ENCODE measurements at places on chromosomes 2 and 18.
A peak's percentile ranks its signal among the peaks of the same experiment; 100 is the strongest.

DNA sequence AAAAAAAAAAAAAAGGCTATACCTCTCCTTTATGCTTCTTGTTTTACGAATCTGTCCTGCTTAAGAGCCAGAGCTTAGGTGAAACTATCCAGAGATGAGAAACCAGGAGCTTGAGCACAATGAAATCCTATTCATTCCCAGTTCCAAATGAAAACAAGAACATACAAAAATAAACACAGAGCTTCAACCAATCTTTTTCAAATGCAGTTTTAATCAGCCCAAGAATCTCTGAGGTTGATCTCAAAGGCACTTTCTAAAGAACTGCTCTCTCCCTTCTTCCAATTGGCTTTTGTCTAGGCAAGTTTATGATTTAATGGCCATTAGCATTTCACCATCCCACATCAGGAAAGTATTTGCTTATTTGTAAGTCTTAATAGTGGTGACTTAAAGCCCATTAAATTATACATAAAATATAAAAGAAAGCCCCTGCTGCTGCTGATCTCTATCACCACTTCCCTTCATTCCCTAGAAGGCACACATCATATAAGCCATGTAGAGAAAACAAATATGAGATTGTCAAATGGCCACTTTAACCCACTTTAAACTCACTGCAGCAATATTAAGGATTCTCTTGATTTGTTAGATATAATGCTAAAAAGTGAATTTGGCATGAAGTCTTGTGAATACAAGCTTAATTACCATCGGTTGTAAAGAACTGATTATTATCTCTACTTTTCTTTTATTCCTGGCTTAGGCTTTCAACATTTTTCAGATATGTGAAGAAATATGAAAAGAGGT, 29.3 kb upstream of the SCN9A start:
- no peak for DNase-seq

GRCh38 chr2:196587739-196588138, 51.8 kb upstream of the CCDC150 start:
- no peak for DNase-seq

DNA sequence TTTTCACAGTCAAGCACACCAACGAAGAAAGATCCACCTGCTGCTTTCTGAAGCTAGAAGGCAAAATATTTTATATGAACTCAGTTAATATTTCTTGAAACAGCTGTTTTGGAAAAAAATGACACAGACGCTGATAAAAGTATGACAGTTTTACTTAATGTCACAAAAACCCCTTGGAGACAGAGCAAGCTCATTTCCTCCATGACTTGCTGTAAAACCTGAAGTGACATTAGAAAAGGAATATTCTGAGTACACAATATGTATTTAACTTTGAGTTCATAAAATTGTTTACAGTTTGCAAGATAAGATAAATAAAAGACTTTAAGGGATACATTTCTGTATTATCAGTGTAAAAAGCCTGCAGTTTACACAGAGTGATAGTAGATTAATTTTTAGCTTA, 105.4 kb downstream of the DSEL start:
- no peak for DNase-seq

GRCh38 chr2:144848423-144848822, 328.5 kb upstream of the ZEB2 start:
- DNase-seq = no peak

DNA sequence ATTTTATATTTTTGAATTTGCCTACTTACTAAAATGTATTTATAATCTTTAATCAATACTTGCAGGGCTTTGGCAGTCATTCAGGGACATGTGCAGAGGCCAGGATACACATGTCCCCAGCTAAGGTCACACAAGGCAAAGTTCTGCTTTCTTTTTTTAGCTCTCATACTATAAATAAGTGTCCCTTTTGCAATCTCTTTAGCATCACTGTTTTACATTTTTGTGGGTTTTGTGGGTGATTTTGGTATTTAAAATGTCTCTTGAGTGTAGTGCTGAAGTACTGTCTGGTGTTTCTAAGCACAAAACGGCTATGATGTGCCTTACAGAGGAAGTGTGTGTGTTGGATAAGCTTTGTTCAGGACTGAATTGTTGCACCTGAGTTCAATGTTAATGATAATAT, 309.0 kb upstream of the GULP1 start:
- DNase-seq = peak; percentile 78

- DNase-seq = no peak
Observed at GRCh38 chr2:170503563-170503962, 211.6 kb upstream of the SP5 start.

DNA sequence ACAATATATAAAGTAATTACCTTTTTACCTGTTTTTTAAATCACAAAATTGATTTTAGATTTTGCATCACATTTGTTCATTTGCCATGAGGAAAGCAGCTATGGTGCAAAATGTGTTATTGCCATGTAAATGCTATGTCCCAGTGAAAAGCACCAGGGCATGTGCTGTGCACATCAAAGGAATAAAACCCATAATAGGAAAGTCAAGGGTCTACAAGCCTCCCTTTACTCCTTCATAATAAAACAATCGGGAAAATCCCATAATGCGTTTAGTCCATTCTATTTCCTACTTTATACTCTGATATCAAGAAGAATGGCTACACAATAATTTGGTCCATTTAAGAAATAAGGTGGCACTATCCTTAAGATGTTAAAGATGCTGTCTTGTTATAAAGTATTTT, 53.0 kb downstream of the KLF7 start:
- DNase-seq = no peak

- DNase-seq = no peak
Observed at GRCh38 chr2:229802785-229803184, 88.4 kb upstream of the DNER start.

- no peak for DNase-seq
Observed at GRCh38 chr2:208253600-208254117, 1.2 kb downstream of the IDH1 start.

DNA sequence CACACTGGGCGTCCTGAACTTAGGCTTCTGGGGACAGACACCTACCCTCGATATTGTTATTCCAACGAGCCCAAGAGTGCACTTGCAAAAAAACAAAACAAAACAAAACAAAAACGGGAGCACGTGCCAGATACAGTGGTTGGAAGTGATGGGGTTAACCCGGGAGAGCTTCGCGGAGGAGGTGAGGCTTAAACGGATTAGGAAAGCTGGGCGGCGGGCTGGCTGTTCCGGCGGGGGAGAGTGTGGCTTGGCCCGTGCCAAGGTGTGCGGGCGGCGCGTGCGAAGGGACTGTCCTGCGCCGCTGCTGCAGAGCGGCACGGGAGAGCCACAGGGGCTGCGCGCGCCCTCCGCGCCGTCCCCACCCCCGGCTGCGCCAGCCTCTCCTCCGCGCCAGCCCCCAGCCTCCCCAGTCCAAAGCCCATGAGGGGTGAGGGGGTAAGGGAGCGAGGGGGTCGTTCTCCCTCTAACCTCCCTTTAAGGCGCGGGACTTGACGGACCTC, 1.5 kb upstream of the SLC30A3 start:
- no peak for DNase-seq

GRCh38 chr2:127663566-127664064, 11.7 kb downstream of the LIMS2 start:
- DNase-seq = no peak

GRCh38 chr18:10431680-10432079, 22.8 kb upstream of the APCDD1 start:
- DNase-seq = no peak

DNA sequence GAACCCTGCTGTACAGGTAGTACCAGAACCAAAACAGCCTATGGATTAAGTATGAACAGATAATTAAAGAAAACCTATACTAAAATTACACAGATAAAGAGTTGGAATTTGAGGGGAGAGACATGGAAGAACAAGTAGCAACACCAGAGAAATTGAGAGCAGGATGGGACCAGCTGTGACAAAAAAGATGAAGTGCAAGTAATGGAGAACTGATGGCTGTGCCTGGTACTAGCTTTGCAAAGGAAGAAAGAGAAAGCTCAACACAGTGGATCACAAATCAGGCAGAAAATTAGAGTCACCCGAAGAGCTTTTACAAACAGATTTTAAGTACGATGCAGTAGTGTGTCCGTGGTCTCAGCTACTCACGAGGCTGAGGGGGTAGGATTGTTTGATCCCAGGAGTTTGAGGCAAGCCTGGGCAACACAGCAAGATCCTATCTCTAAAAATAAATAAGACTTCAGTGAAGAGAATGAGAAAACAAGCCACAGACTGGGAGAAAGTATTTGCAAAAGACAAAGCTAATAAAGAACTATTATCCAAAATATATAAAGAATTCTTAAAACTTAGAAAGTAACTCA, 46.5 kb downstream of the CUL3 start:
- no peak for DNase-seq

DNA sequence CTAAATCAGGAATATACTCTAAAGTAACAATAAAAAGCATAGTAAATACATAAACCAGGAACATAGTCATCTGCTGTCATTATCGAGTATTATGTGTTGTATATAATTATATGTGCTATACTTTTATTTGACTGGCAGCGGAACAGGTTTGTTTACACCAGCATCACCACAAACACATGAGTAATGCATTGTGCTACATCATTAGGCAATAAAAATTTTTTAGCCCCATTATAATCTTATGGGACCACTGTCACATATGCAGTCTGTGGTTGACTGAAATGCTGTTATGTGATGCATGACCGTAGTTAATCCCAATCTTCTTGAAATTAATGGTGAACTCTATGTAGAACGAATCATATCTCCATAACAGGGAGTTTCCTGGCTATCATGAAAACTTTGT, 136.7 kb upstream of the ZFP36L2 start:
- DNase-seq = no peak

- peak; percentile 72 for DNase-seq
Observed at GRCh38 chr18:62881509-62882016, 166.2 kb downstream of the PHLPP1 start.

DNA sequence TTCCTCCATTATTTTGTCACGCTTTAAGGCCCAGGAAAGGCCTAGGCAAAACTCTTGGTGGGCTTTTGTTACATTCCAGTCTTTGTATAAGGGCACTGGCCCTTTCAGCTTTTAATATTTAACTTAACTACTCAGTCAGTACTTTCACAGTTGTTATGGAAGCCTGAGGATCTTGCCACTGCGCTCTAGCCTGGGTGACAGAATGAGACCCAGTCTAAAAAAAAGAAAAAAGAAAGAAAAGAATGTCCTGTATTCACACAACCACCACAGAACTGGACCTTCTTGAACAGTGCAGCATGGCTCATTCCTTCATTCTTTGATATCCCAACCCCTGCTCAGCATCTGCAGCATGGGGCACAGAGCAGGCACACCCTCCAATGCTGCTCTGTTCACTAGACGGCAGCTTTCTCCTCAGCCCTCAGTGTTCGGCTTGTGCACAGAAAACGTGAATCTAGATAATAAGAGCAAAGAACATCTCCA, 93.4 kb upstream of the MSH2 start:
- DNase-seq = no peak

- DNase-seq = no peak
Observed at GRCh38 chr18:31652357-31652756, 32.0 kb downstream of the B4GALT6 start.

- no peak for DNase-seq
Observed at GRCh38 chr2:52396836-52397235, 1364.9 kb upstream of the NRXN1 start.

- no peak for DNase-seq
Observed at GRCh38 chr2:167750675-167751074, 496.7 kb downstream of the STK39 start.

DNA sequence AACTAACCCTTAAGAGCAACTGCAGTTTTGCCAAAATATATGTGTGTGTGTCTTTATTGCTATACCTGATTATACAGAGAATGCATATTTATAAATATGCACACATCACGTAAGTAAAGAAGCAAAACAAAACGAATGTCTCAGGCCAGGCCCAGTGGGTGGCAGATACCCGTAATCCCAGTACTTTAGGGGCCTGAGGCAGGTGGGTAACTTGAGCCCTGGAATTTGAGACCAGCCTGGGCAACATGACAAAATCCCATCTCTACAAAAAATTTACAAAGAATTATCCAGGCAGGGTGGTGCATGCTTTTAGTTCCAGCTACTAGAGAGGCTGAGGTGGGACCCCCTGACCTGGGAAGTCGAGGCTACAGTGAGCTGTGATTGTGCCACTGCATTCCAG, 745.3 kb downstream of the SATB2 start:
- no peak for DNase-seq

GRCh38 chr2:199922856-199923255, 11.8 kb downstream of the C2orf69 start:
- no peak for DNase-seq

DNA sequence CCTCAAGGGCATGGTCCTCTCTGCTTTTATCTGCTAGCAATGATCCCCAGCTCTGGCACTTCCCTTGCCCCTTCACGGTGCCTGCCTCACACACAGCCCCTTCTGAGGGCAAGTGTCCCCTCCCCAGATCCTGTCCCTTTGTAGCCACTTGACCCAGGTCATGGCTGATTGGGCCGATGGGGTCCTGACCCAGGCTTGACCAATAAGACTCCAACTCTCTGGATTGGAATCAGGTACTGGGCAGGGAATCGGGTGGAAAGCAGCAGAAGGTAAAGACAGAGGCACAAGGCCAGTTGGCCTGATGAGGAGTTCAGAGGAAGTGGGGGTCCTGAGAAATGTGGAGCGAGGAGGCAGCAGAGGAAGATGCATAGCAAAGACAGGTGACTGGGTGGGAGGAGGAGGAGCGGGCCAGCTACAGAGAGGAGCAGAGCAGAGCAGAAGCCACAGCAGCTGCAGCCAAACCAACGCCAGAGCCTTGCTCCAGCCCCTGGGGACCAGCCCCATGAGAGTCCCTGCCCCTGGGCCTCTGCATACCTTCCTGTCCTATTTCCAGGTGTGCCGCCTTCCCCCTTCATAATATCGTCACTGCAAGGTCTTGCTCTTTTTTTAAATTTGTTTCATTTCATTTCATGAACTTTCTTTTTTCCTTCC, 39.1 kb downstream of the CAPN13 start:
- no peak for DNase-seq

DNA sequence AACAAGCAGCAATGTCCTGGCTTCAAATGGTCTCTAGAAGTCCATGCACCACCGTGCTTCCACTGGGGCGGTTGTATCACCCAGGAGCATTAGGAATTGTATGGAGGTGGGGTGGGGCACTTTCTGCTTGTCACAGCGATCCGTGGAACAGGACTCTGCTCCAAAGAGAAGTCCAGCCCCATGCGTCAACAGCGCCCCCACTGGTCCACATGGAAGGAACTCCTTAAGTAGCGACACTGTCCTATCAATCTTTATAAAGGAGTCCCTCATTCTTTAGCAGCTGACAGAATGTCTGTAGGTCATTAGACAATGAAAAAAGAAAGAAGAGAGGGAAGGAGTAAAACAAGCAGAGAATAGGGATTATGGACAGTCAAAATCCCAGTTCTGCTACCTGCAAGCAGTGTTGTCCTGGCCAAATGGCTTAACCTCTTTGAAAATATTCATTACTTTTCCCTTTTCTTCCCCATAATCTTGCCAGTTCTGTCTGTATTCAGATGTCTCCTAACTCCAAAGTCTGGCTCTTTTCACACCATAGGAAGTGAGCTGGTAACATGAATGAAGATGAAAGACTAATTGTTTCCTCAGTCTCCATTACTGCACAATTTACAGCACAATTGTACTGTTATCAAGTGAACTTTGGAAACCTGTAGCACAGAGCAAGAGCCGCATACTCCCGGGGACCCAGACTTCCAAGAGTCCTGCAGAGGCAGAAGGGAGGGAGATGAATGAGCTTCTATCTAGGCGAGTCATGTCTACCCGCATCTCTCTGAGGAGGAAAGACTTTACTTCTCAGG, 9.9 kb downstream of the NFE2L2 start:
- no peak for DNase-seq

- DNase-seq = peak; percentile 84
Observed at GRCh38 chr18:44826418-44827259, 146.0 kb downstream of the SETBP1 start.
